ENCODE measurements at places on chromosomes 1 and 21.

- DNase-seq, result no peak
Measured at GRCh38 chr1:64581135-64581842, 111.4 kb downstream of the CACHD1 start.

DNA sequence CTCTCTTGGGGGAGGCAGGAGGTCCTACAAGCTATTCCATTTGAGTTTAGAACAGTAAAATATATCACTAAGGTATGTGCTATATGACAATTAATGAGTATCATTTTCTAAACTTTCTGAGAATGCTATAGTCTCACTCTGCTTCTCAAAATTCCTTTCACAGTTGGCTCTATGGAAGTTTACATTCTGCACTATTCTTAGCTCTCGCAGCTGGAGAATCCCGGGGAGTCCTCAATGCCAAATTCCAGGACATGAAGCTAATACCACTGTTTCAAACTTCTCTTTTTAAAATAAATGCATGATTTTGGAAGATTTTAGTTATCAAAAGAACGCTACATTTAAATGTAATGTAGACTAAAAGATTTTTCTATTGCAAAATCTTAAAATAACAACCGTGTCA is 22.4 kb upstream of the PALMD start:
- no peak for DNase-seq

- peak; percentile 96 for DNase-seq
Measured at GRCh38 chr1:10663678-10664035, 132.8 kb downstream of the CASZ1 start.

DNA sequence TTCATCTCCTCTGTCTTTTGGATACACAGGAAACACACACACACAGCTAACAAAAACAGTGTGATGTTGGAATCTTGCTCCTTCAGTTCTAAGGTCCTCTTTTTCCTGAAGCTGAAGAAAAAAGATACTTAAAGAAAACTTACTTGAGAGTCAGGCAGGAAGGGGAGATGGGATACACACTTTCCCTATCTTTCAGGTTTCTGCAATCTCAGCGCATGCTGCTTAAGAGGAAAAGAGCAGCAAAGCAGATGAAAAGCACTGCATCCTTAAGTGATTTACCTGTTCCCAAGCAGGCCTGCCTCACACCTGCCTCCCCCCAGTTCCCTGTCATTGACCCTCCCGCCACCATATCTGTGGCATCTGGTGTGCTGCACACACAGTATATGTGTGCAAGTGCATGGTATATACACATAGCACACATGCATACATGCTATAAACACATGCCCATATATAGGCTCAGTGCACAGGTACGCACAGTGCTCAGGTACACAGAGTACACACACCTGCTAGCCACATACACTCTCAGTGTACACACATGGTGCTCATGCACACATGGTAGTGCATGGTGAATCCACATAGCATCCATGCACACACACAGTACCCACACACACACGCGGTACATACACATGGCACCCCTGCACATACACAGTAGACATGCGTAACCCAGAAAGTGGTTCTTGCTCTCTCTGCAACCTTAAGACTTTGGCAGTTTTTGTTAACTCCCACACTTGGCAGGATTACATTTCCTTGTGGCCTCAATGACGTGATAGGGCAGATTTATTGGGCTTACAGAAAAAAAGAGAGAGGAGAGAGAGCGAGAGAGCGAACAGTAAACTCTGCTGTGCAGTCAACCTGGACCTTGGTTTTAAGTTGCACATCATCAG is 166.9 kb downstream of the TOMM20 start:
- no peak for DNase-seq

DNA sequence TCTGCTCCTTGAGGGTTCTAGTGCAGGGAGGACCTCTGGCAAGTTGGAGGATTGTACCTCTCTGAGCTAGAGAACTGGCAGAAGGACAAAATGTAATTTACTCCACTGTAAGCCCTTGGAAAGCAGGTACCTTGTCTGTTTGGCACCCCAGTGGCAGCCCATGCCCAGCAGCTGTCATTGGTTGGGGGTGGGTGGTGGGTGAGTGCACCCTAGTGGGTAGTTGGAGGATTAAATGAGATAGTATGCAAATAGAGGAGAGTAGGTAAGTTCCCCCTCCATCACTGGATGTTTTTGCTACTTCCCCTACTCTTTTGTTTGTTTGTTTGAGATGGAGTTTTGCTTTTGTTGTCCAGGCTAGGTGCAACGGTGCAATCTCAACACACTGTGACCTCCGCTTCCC is 69.8 kb downstream of the RYR2 start:
- DNase-seq, result no peak

DNA sequence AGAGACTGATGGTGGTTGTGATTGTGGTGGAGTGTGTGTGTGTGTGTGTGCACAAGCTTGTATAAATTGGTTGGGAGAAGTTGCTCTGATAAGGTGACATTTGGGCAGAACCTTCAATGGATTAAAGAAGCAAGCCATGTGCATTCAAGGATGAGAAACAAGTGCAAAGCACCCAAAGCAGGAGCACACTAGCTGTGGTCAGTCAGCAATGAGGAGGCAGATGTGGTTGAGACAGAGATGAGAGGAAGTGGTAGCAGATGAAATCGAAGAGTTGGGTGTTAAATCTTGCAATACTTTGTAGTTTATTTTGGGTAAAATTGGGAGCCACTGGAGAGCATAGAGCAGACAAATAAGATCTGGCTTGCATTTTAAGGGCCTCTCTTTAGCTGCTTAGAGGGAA is 4.4 kb upstream of the PGBD5 start:
- no peak for DNase-seq

DNA sequence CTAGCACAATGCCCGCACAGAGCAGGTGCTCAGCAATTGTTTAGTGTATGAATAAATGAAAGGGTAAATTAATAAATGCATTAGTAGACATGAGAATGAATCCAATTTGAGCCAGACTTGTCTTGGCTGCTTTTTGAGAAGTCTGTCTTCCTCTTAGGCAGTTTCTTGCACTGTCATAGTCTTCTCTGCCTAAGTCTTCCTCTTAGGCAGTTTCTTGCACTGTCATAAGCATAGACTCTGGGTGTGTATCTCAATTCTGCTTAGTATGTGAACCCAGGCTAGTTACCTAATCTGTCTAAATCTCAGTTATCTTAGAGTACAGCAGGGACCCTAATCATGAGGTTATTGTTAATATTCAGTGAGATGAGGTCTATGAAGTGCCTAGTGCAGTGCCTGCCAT is 27.2 kb downstream of the NHLH2 start:
- no peak for DNase-seq

- DNase-seq, result no peak
Measured at GRCh38 chr1:117371441-117372151, 4.3 kb downstream of the MAN1A2 start.

GRCh38 chr1:201456499-201457309 is 12.3 kb downstream of the PHLDA3 start:
- peak; percentile 4 for DNase-seq

DNA sequence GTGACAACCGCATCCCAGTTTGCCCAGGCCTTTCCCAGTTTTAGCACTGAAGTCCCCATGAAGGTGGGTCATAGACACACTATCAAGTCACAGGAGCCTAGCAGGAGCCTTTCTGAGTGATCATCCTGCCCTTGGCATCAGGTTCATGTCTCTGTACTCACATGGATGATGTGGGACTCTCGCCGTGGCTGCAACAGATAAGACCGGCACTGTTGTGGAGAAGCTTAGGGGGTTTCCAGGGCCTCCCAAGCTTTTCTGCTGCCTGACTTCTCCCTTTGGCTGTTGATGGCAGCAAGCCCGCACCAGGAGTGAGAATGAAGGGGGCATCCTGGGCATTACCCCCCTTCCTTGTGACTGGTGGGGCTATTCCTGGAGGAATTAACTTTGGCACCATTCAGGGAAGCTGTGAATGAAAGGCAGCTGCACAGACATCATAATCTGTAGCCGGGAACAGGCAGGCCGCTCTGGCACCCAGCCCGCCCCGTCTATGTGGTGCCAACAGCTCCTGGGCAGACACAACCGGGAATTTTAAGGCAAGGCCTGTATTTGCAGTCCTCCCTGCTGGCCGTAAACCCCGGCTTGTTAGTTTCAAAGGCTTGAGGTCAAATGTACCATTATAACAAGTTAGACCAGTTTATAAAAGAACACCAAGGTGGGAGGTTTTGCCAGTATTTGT is 148.6 kb downstream of the HUNK start:
- no peak for DNase-seq

DNA sequence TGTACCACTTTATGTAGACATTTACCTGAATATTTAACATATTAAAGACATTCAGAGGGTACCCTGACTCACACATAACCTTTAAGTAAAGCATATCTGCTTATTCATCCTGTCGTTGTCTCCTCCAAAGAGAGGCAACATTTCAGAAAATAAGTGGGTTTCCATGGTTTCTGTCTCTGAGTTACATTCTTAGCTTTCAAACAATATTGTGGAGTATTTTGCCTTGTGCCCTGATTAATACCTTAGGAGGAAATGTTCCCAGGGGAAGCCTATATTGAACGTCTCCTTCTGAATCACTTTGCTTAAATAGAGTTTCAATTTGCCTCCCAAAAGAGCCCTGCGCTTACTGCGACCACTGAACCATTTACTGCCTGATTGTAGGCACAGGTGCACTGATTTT is 26.1 kb downstream of the PALMD start:
- DNase-seq, result no peak

- DNase-seq, result no peak
Measured at GRCh38 chr1:6912518-6912917, 127.3 kb downstream of the CAMTA1 start.

- DNase-seq, result no peak
Measured at GRCh38 chr1:108601708-108602410, 42.0 kb downstream of the EEIG2 start.

GRCh38 chr1:23184212-23184934 is 15.7 kb upstream of the LUZP1 start:
- peak; percentile 59 for DNase-seq

DNA sequence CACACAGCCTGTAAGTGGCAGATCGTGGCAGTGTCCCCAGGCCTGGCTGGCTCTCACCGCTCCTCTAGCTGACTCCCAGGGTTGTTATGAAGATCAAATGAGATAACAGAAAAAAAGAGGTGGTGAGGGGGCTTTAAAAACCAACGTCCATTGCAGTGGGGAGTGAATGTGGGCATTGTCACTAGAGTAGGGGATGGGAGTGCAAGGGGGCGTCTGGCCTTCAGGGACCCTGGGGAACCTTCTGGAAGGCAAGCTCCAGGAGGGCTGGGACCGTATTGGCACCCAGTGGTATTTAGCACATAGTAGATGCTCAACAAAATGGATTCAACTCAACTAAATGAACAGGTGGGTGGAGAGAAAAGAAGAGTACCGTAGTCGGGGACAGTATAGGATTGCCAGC is 3.4 kb downstream of the PLA2G2D start:
- DNase-seq, result no peak

DNA sequence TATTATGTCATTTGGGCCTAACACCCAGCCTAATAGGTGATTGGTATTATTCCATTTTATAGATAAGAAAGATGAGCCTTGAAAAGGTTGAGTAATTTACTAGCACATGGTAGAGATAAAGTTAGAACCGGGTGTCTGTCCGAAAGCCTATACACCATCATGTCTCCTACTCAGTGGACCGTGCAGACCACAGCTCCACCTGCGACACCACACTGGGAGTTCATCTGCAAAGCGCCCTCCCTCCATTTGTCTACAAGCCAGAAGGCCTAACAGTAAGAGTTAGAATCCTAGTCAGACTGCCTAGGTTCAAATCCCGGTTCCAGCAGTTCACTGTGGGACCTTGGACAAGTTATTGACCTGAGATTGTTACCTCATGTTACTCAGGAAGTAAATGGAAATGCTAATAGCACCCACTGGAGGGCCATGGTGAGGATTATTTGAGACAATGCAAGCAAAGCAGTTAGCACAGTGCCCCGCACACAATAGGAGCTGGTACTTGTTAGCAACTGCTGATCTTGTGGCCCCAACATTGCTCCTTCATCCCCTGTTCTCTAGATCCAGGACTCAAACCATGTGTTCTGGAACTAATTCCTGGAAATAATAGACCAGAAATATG is 20.5 kb downstream of the ARMH1 start:
- DNase-seq, result no peak

DNA sequence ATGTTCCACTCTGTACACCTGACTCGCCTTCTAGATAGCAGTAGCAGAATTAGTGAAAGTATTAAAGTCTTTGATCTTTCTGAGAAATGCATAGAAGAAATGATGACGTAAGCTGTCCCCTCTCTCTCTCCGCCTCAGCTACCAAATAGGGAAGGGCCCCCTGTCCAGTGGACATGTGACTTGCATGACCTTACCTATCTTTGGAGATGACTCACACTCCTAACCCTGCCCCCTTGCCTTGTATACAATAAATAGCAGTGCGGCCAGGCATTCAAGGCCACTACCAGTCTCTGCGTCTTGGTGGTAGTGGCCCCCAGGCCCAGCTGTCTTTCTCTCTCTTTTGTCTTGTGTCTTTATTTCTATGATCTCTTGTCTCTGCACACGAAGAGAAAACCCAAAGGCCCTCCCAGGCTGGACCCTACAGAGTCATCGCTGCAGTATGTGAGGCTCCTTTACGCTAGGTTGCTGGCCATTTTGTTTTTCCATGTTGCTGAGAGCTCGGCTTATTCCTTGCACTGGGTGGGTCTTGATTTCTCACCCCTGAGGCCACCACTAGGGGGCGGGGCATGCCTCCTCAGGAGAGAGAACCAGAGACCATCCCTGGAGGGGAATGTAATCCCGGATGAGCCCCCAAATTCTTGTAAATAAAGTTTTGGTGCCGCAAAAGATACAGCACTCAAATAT is 16.0 kb upstream of the ZBTB8B start:
- DNase-seq, result no peak

GRCh38 chr21:36384885-36385232 is 333 bp upstream of the CHAF1B start:
- DNase-seq, result no peak

- no peak for DNase-seq
Measured at GRCh38 chr1:205071028-205071409, 13.2 kb downstream of the TMEM81 start.

DNA sequence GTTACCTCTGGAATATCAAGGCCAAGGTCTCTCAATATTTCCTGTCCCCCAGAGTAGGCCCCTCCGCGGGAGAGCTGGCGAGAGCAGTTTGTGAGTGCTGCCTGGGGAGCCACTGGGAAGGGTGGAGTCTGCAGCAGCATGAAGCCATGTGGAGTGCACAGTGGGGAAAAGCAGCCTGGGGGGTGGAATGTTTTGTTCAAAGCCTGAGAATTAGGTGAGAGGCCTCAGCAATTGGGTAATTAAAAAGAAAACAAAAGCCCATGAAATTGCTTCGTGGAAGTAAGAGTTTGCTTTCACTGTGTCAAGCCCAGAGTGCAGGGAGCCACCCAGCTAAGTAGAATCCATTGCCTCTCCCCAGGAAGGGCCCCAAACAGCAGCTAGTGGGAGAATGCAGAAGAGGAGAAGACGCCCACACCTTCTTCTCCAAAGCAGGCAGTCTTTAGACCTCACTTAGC is 30.2 kb upstream of the DISC1 start:
- no peak for DNase-seq

DNA sequence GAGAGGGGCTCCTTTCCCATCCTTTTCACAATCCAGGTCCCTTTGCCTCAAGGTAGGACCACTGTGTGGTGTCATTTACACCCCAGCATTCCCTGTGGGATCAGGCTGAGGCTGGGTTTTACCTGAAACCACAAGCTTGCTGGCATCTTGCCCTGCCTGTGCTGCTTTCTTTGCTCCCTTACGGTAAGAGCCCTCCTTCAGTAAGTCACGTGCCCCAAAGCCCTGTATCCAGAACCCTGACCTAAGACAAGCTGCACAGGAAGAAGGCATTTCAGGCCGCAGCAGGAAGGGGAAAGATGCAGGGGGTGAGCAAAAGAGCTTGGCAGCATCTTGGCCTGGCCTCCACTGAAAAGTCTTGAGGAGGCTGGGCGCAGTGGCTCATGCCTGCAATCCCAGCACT is 58.4 kb downstream of the KLHDC7A start:
- no peak for DNase-seq

- DNase-seq, result no peak
Measured at GRCh38 chr1:65605621-65606020, 185.2 kb downstream of the LEPR start.
